Muscle of back (tissue), 13 donors: ENCODE measurements at places on chromosomes 12 and 14.

DNA sequence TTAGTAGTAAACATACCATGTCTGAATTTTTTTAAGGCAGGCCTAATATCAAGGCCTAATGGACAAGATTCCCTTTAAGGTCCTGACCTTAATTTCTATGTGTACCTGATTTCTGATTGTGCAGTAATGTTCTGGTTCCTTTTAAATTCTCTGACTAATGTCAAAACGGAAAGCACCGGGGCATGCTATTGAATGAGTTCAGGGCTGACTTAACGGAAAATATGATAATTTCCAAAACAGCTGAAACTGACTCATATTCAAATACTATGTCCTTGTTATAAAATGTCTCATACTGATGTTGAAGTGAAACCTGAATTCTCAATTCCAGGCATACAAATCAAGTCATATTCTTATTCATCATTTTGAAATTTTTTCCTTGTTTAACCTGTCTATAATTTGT is 6.7 kb downstream of the TAS2R43 start:
- no peak for DNase-seq

- DNase-seq, result no peak
These were observed 3.3 kb upstream of the CCDC196 start for GRCh38 chr14:66482873-66483272.

DNA sequence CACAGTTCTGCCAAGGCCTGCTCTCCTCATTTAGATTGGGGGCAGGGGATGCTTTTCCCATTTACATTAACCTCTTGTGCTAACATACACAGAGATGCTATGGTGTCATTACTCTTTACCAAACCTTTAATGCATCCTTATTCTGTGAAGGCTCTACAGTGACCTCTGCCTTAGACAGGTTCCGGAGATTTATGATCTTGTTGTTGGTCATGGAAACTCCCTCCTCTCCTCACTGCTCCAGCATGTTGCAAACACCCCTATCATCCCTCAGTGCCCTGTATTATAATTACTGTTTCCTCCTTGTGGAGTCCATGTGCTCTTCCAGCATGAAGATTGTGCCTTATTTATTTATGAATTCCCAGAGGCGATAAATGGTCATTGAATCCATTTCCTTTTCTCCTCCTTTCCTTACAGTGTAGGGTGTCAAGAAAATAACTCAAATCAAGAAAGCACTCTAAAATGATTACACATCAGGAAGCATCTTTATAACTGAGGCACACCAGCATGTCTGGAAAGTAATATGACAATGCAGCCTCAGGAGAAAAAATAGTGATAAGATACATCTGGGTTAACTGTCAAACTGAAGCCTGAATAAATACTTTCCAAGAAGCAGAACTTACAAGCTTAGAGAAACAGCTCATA is 37.8 kb downstream of the RTN1 start:
- no peak for DNase-seq

- no peak for DNase-seq
These were observed 78.8 kb downstream of the SPPL3 start for GRCh38 chr12:120825337-120825736.

DNA sequence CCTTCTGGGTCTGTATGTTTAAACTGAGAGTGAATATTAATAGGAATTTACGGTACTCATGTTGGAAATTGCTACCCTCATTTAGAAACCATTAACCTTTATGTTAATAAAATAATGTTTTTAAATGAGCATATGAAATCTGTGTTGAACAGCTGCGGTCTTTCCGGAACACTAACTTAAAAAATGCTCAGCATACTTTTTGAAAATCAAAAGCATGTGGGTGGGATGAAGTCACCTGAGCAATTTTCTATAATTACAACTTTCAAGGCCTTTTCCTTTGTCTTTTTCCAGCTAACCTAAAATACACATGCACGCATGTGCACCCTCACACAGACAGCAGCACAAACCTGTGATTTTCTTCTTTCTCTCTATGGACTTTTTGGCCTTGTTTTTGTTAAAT is 39.8 kb downstream of the BORCS5 start:
- DNase-seq, result peak; percentile 26

DNA sequence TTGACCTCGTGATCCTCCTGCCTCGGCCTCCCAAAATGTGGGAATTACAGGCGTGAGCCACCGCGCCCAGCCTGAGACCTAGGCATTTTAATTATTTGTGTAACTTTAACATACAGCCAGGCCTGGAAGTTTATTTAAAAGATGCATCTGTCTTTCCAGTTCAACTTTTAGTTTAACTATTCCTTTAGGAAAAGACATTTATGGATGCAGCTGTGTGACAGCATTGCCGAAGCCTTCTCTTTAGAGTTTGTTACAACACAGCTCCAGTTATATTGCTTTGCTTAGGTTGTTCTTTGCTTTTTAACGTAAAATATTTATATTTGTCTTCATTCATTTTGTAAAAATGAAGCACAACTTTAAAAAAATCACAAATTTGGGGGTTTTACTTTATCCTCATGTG is 67.0 kb downstream of the DIP2B start:
- DNase-seq, result peak; percentile 75

DNA sequence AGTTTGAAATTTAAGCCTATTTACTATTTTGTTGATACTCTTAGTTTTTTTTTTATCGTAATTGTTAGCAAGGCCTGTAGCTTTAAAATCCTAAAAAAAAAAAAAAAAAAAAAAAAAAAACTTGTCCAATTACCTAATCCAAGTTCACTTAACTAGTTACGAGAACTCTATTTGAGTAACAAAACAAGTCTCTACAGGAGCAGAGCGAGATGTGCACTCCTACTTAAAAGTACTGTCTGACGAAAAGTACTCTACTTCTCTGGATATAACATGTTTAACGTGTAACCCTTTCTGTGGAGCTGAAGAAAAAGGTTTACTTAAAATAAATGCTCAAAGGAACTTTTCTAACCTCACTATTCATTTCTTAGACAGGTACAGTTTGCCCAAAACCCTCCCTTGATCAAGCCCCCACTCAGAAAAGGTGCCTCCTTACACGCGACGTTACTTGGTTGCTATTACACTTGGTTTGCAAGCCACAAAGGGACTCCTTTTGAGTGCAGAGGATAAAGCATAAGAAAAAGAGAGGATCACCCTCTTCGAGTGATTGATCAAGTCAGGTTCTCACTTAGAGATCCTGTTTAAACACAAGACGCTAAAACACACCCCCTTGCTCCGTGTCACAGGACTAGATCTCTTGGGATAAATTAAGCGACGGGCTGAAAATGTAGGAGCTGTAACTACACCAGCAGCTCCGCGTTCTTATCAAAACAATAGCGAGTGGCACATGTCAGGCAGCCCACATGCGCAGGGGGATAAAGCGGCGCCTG is 2.2 kb downstream of the BAZ1A start:
- DNase-seq, result no peak

DNA sequence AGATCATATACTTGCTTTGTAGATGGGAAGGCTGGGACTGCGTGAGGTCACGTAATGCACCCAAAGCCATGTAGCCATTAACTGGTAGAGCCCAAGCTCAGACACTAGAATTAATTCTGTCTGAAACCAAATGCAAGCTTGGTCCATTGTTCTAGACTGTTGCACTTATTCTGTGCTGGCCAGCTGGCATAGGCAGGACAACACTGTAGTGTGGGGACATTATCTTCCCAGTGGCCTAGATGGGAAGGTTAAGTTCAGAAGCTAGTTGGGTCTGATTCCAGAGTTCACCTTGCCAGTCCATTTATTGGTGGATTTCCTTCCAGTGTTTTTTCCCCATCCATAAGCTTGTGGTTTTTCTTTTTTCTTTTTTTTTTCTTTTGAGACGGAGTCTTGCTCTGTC is 39.1 kb downstream of the KLC1 start:
- DNase-seq, result no peak

DNA sequence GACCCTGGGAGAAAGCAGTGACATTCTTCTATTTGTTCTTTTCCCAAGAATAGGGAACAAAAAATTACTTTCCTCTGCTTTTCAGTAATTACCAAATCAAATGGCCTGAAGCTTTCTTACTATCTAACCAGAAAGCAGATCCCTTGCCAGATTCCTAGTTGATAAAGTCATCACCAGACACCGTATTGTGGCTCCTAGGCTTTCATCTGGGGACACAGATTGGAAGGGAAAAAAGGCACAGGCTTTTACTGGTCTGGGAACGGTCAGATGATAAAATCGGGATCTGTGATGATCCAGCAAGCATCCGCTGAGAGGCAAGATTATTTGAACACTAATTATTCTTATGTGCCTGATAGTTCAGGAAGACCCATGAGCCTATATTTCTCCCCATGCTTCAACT is 79.1 kb upstream of the BCL2L14 start:
- peak; percentile 16 for DNase-seq
